Stimulated activated CD4-positive, alpha-beta T cell treated with anti-CD3 and anti-CD28 coated beads, Interleukin-15, amount 100 ng/mL, for 24 hours (primary cell): ENCODE measurements at places on chromosomes 3 and 15.

- DNase-seq, result no peak
Observed at GRCh38 chr3:186209810-186210752, 101.2 kb upstream of the ETV5 start.

DNA sequence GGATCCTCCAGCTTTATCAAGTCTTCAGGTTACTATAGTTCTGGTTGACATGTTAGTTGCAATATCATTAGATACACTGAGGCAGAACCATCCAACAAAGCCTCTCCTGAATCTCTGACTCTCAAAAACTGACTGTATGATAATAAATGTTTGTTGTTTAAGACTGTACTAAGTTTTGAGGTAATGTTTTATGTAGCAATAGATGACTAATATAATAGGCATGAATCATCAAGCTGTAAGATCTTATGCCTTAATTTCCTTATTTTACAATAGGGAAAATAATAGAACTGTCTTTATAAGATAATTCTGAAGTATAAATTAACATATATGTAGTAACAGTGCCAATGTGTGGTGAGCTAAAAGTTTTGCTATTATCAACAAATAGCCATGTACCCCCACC is 88.9 kb upstream of the TBC1D5 start:
- DNase-seq, result no peak

GRCh38 chr3:150902988-150903387 is 2.3 kb downstream of the MINDY4B start:
- DNase-seq, result no peak

- no peak for DNase-seq
Observed at GRCh38 chr3:150411546-150411945, 3.4 kb downstream of the TSC22D2 start.
